Cardiac muscle cell (in vitro differentiated cells and primary cell): ENCODE measurements at places on chromosomes 3 and 15. TPM values are rescaled to one million over a fixed set of nuclear protein-coding genes. Genes with fewer than 3 reads are reported as not detected.
A peak's percentile ranks its signal among the peaks of the same experiment; 100 is the strongest.

PIERCE2 gene
- 7.7 and 8.6 TPM in 2 replicates for total RNA-seq

CAND2 gene
- 50.6 and 80.3 TPM in 2 replicates for total RNA-seq

FGF7 gene
- total RNA-seq: 3.8 and 5.1 TPM in 2 replicates

ST8SIA2 gene
- 4.8 and 5.9 TPM in 2 replicates for total RNA-seq

BNC1 gene
- 4.5 and 4.7 TPM in 2 replicates for total RNA-seq

DNA sequence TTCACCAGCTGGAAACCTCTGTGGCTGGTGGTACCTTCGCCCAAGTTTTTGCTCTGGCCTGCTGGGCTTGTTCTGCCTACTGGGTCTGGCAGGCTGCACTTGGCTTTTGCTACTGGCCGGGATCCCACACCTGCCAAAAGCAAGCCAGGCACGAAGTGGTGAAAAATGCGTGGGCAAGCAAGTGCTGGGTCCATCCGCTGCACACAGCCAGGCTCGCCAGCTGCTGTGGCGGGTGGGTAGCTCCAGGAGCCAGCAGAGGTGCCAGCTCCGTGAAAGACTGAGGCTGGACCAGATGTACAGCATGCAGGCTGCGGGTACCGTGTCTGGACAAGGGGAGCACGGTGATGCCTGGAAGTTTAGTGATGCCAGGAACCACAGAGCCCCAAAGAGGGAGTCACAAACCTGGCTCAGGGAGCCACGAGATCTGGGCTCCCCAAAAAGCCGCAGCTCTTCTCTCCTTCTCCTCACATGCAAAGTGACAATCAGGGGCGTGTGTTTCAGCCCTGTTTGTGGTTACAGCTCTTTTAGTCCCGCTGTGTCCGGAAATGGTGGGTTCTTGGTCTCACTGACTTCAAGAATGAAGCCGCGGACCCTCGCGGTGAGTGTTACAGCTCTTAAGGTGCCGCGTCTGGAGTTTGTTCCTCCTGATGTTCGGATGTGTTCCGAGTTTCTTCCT is 1455.6 kb upstream of the GBE1 start:
- H3K36me3 ChIP-seq: no peaks in the 10 kb centered on the region
- no peaks in the 10 kb centered on the region for H3K27me3 ChIP-seq
- H3K4me3 ChIP-seq: no peak overlapping the region
- H3K4me1 ChIP-seq: no peaks in the 10 kb centered on the region
- no peak for DNase-seq

DNA sequence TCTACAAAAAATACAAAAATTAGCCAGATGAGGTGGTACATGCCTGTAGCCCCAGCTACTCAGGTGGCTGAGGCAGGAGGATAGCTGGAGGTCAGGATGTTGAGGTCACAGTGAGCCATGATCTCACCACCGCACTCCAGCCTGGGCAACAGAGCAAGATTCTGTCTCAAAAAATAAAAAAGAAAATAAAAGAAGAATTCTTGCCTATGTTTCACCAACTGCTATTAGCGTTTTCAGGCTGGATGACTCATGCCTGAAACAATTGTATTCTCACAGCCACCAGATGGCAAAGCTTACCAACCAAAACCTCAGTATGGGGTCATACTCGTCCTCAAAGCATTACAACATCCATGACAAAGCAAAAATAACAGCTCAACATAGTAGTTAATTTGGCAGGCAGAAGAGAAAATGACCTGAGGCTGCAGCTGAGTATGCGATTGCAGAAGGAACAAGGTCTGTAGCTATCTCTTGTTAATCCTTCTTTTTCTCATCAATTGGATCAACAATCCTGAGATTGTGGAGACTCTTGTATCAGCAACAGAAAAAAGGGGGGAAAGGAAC is 52.2 kb downstream of the TP53BP1 start:
- H3K27me3 ChIP-seq: no peaks in the 10 kb centered on the region
- H3K4me3 ChIP-seq: no peak overlapping the region
- no peak for DNase-seq
- peaks cover 59% of the 10 kb centered on the region for H3K36me3 ChIP-seq
- H3K27ac ChIP-seq: no peak overlapping the region

GRCh38 chr3:64166584-64167162 is 58.6 kb downstream of the PRICKLE2 start:
- no peaks in the 10 kb centered on the region for H3K36me3 ChIP-seq
- no peak overlapping the region for H3K27ac ChIP-seq
- peak; percentile 21 for DNase-seq
- H3K4me3 ChIP-seq: no peak overlapping the region
- no peaks in the 10 kb centered on the region for H3K4me1 ChIP-seq

DNA sequence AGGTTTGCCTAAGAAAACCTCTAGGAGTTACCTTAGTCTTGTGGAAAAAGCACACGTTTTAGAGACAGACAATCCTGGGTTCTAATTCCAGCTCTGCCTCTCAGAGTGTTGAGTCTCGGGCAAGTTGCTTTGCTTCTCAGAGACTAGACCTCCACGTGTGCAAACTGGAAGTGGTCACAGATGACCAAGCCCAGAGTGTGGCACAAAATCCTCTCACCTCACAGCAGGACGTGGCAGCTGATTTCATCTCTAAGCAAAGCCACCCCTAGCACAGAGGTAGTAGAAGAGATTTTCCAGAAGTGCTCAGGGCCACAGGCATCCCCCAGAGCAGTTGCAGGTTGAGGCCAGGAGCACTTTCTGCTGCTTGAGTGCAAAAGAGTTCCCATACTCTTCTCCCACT is 79.2 kb downstream of the CD47 start:
- H3K4me3 ChIP-seq: no peak overlapping the region
- no peaks in the 10 kb centered on the region for H3K27me3 ChIP-seq
- DNase-seq: no peak
- no peaks in the 10 kb centered on the region for H3K4me1 ChIP-seq

GRCh38 chr3:17195856-17196604 is 311.3 kb downstream of the PLCL2 start:
- H3K27me3 ChIP-seq: no peaks in the 10 kb centered on the region
- H3K4me1 ChIP-seq: peaks cover 18% of the 10 kb centered on the region
- peak overlapping the region; percentile 74 for H3K27ac ChIP-seq
- no peak overlapping the region for H3K4me3 ChIP-seq
- no peaks in the 10 kb centered on the region for H3K36me3 ChIP-seq

DNA sequence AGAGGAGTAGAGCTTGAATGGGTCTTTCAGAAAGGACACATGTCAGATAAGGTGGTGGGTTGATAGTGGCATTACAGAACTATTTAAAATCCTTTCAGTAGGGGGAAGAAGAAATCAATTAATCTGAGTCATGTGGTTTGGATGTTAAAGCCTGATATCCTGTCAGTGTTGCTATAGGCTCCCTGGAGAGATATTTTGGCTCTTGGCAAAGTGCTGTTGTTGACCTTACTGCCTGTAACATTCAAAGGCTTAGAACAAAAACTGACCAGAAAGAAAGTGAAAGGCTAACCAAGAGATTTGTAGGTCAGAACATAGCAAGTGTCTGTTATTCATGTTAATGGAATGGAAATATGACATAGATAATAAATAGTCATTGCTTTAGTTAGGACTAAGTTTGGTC is 552.9 kb downstream of the DIPK2A start:
- H3K4me1 ChIP-seq: peaks cover 17% of the 10 kb centered on the region
- no peaks in the 10 kb centered on the region for H3K27me3 ChIP-seq
- H3K27ac ChIP-seq: no peak overlapping the region
- no peak for DNase-seq
- H3K4me3 ChIP-seq: no peak overlapping the region

GRCh38 chr3:101791778-101792177 is 12.8 kb downstream of the NXPE3 start:
- H3K36me3 ChIP-seq: peaks cover 14% of the 10 kb centered on the region
- H3K4me1 ChIP-seq: no peaks in the 10 kb centered on the region
- no peak overlapping the region for H3K27ac ChIP-seq

GRCh38 chr15:66099950-66100671 is 153.4 kb downstream of the MEGF11 start:
- no peaks in the 10 kb centered on the region for H3K27me3 ChIP-seq
- no peaks in the 10 kb centered on the region for H3K36me3 ChIP-seq
- H3K4me3 ChIP-seq: no peak overlapping the region
- H3K4me1 ChIP-seq: peaks cover 5% of the 10 kb centered on the region
- DNase-seq: no peak

DNA sequence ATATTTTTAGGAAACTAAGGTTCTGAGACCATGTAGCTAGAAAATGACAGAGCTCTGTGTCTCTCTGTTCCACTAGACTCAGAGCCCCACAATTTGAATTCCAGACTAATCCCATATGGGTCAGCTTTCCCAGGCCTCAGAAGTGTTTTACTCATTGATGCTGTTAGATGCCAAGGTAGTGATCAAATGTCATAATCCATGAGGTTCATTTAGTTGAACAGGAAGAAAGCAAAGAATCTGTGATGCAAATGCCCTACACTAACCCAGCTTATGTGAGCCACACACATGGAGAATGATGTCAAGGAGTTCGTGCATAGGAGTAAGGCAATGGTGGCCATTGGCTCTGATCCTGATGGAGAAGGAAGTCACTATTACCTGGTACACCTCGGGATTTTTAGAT is 363.4 kb upstream of the RARB start:
- DNase-seq: no peak
- H3K27ac ChIP-seq: no peak overlapping the region
- H3K36me3 ChIP-seq: no peaks in the 10 kb centered on the region

DNA sequence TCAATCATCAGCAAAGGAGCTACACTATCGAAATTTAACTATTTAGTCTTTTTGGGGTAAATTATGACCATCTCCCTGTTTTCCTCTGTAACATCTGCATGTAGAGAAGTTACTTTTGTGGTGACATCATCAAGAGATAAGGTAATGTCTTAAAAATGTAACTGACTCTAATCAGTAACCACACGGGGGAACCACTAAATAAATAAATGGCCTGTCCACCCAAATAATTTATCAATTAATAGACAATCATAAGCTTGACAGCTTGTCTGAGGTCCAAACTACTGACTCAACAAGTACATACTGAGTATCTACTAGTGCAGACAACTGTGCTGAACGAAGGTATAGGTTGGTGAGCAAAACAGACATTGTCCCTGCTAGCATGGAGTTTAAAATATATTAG is 219.3 kb downstream of the SLC9A9 start:
- H3K4me3 ChIP-seq: no peak overlapping the region
- H3K36me3 ChIP-seq: no peaks in the 10 kb centered on the region
- no peak overlapping the region for H3K27ac ChIP-seq
- no peaks in the 10 kb centered on the region for H3K4me1 ChIP-seq
- no peak for DNase-seq
- H3K27me3 ChIP-seq: no peaks in the 10 kb centered on the region

DNA sequence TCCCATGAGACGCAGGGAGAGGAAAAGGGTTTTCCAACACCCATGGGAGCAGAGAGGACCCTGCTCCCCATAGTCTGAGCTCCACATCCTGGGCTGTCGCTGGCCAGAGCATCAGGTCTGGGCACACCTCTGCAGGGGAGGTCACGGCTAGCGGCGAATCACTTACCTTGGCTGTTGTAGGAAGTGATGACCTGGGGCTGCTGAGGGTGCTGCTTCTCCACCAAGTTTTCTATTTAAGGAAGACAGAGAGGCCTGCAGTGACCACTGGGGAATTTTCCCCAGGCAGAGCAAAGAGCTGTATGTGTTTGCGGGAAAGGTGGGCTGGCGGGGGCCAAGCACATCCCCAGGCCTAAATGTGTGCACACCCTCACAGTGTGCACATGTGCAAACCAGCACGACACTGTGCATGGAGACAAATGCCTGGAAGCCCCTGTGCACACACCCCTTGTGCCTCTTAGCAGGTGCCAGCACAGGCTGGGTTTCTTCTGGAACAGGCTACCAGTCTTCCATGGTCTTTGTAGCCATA is 7.6 kb downstream of the KY start:
- no peak overlapping the region for H3K27ac ChIP-seq
- no peaks in the 10 kb centered on the region for H3K36me3 ChIP-seq
- no peak overlapping the region for H3K4me3 ChIP-seq
- peaks cover 36% of the 10 kb centered on the region for H3K4me1 ChIP-seq

DNA sequence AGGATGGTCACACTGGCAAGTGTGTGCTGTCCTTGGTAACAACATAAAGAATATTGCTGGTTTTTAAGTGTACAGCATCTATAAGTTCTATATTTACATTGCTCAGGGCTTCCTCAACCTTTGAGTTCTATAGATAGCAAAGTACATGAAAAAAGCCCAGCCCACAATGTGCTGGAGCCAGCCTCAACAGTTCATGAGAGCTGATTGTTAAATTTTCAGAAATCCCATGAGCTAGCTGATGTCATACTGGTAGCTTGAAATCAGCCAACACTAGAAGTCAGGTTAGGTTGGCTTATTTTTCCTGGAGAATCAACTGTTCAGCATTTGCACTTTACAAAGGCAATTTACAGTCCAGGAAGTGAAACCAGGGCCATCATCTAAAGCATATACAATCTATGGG is 102.8 kb downstream of the STRIT1 start:
- H3K27me3 ChIP-seq: no peaks in the 10 kb centered on the region
- no peaks in the 10 kb centered on the region for H3K4me1 ChIP-seq
- no peak for DNase-seq
- no peaks in the 10 kb centered on the region for H3K36me3 ChIP-seq

GRCh38 chr15:68301301-68301700 is 23.8 kb downstream of the FEM1B start:
- H3K4me3 ChIP-seq: no peak overlapping the region
- DNase-seq: no peak
- peaks cover 5% of the 10 kb centered on the region for H3K4me1 ChIP-seq
- H3K27ac ChIP-seq: no peak overlapping the region
- H3K27me3 ChIP-seq: no peaks in the 10 kb centered on the region

DNA sequence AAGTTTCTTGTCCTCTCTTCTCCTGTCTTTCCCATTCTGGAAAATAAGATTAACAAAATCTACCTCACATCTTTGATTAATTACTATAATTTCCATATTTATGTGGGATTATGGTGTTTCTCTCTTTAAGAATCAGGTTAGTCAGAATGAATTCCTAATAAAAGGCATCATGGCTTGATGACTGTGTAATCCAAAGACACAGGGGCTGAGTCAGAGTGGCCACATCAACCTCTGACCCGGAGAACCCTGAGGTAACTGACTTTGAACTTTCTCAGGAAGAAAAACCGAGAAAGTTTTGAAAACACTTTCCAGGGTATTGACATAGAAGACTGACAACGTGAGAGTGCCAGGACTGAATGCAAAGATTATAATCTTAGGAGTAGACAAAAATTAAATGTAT is 170.3 kb upstream of the MCTP2 start:
- no peaks in the 10 kb centered on the region for H3K36me3 ChIP-seq
- peaks cover 8% of the 10 kb centered on the region for H3K27me3 ChIP-seq
- no peak for DNase-seq
- no peaks in the 10 kb centered on the region for H3K4me1 ChIP-seq
- no peak overlapping the region for H3K4me3 ChIP-seq
- H3K27ac ChIP-seq: no peak overlapping the region

- H3K36me3 ChIP-seq: no peaks in the 10 kb centered on the region
- H3K4me3 ChIP-seq: no peak overlapping the region
- peak; percentile 78 for DNase-seq
- H3K4me1 ChIP-seq: peaks cover 47% of the 10 kb centered on the region
- H3K27ac ChIP-seq: peak overlapping the region; percentile 70
Observed at GRCh38 chr3:45123030-45123429, 23.1 kb downstream of the CDCP1 start.
